NCI-H1092 (cell line): ENCODE measurements at places on chromosomes 12 and 14.

GRCh38 chr14:30445011-30445793 is 113.8 kb upstream of the G2E3 start:
- DNase-seq = peak; percentile 8

DNA sequence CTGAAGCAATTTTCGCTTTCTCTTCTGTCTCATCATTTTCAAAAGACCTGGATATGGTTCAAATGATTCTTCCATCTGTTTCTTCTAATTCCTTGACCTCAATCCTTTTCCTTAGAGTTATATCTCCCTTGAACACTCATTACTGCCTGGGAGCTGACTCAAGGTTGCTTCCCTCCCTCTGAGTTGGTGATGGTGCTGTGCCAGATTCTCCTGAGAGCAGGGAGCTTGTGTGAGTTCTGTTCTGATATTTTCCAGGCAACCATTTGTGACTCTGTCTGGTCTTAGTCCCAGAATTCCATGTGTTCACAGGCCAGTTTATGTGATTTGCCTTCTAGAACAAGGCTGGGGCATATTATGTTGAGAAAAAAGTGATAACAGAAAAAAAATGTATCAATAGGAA is 505.1 kb upstream of the SYT1 start:
- DNase-seq = no peak

- DNase-seq = no peak
These were observed 7.6 kb downstream of the GPRC5A start for GRCh38 chr12:12898911-12899511.

DNA sequence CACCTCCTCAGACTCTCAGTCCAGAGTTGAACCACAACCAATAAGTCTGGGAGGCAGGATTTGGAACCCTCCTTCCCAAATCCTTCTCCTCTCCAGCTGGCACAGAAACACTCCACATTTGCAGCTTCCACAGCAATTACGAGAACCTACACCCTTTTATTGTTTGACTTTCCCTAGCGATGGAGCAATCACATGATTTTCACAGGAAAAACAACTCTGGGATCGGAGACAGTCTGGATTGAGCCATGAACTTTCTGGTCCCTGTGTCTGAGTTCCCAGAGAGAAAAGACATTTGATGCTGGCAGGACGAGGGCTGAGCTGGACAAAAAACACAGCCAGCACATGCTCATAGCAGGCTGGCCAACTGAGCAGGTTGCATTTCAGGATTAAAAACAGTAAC is 49.0 kb upstream of the STON2 start:
- no peak for DNase-seq

DNA sequence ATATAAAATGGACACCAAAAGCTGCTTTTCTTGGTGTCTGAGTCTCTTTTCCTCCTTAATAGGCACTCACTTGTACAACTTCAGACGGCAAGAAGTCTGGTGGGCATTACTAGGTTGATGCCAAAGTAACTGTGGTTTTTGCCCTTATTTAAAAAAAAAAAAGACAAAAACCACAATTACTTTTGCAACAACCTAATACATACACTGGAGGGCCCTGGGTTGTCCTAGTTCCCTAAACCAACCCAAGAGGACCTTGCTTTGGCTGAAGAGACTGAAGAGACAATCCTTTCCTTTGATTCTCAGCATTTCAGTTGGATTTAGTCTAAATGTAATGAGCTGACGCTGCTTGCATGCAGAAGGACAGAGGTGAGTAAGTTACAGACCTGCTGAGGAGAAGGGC is 16.2 kb upstream of the PLEKHG3 start:
- DNase-seq = no peak

- DNase-seq = no peak
These were observed 43.9 kb downstream of the DIO3 start for GRCh38 chr14:101604935-101605780.

GRCh38 chr14:75875958-75876357 is 105.8 kb downstream of the TGFB3 start:
- DNase-seq = no peak

- no peak for DNase-seq
These were observed 31.2 kb downstream of the RHOF start for GRCh38 chr12:121762269-121762668.

GRCh38 chr12:73159954-73160353 is 887.8 kb downstream of the TRHDE start:
- DNase-seq = no peak

DNA sequence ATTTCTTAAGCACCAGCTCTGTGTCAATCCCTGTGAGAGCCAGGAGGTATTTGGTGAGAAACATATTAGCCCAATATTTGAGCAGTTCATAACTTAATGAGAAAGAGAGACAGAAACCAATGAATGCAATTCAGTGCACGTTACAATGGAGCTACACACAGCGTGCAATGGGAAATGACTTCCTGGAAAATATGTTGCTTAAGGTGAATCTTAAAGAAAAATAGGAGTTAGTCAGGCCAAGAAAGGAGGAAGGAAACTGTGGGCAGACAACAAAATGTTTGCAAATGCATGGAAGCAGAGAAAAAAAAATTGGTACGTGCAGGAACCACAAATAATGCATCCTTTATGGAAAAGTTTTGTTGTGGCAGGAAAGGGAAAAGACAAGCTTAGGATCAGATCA is 481.7 kb downstream of the BCAT1 start:
- DNase-seq = no peak

DNA sequence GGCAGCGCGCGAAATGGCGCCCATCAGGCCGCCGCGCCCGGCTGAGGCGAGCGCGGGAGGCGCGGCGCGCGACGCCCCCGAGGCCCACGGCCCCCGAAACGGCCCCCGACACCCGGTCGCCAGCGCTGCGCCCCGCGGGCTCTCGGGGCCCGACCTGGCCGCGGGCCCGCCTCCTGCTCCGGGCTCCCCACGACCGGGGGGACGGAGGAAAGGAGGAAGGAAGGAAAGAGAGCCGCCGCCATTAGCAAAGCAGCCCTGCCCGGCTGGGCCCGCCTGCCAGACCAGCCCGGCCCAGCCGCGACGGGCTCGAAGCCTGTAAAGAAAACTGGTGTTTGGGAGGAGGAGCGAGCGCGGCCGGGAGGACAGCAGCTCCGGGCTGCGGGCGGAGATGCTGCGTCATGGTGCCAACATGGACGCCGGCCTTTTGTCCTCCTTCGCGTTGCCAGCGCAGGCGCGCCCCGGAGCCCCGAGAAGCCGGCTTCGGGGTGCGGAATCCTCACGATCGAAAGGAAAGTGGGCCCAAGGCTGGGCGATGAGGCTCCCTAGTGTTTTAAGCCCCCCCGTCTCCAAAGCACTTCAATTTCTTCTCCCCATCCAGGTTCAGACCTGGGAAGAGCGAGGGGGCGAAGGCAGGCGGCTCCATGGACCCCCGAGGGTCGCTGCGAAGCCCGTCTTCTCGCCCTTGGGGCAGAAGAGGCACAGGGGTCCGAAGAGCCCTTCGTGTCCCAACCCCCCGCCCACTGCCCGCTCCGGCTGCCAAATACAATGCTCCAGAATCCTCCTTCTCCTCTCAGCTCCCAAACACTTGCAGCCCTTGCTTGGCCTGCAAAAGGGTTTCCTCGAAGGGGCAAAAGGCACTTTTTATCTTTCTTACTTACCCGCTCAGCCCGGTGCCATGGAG is 2.9 kb upstream of the SETD1B start:
- DNase-seq = no peak

GRCh38 chr12:41123871-41124270 is 64.2 kb upstream of the PDZRN4 start:
- no peak for DNase-seq

- DNase-seq = peak; percentile 2
These were observed 1.1 kb downstream of the ATXN2 start for GRCh38 chr12:111597831-111598636.

- DNase-seq = no peak
These were observed 45.0 kb downstream of the SH2B3 start for GRCh38 chr12:111450676-111451075.

GRCh38 chr14:33925235-33925634 is 25.6 kb downstream of the EGLN3 start:
- DNase-seq = no peak

GRCh38 chr12:104964167-104964855 is 6.2 kb upstream of the SLC41A2 start:
- DNase-seq = peak; percentile 65

DNA sequence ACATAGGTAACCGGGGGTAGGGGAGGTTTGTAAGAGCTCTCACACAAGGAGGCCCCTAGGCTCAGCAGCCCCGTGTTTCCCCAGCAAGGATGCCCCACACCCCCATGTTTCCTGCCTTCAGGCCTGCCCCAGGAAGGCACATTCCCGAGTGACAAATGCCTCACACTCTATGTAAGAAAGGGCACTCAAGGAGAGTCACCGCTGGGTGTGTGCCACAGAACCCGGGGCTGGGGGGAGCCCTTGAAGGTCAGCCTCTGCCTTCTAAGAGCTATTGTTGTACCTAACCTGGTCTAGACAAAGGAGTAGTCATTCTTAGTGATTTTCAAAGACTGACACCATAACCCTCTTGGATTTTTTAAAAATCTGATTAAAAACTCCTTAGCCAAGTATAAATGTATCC is 333.6 kb downstream of the DPF3 start:
- no peak for DNase-seq
